ENCODE measurements at places on chromosomes 12 and 14.

DNA sequence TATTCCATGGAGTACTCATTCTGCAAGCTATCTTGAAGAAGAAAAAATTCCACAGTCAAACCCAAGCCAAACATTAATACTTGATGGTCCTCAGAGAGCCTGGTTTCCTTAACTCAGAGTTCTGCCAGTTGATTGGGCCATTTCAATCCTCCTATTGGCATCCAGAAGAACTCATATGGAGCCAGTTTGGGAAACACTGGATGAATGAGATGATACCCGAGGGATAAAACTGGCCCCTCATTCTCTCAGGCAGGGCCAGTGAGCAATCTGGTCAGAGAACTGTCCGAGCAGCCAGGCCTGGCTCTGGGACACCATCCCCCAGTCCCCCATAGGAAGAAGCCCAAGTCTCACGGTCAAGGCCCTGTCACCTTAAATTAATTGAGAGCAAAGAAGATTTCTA, 48.8 kb downstream of the NUAK1 start:
- DNase-seq: no peak

DNA sequence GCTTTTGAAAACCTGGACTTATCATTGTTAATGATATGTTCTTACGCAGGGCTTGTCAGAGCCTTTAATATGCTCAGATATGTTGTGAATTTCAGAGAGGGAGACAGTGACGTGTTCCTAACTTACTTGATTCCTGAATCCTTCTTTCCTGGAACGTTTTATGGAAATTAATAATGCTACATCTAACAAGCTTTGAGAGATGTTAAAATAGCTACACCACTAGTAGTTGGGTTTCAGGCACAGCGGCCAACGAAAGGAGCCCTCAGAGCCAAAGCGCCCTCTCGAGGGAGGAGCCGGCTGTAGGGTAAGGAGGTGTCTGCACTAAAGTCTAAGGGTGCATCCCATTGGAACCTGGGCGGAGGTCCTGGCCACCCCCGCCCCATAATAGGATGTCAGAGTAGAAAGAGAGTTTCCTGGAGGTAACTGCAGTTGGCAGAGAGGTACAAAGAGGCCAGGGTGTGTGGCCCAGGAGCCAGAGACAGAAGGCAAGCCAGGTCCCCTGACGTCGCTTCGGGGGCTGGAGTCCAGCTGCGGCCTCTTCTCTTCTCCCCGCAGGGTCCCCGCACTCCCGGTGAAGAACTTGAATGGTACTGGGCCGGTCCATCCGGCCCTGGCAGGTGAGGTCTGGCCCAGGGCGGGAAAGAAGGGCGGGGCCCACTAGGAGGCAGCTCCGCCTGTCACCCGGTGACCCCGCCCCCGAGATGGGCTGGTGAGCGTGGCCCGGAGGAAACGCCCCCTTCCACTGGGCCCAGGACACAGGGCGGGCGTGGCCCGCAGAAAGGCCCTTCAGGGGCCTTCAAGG, 36.3 kb downstream of the DTX1 start:
- DNase-seq: no peak

- DNase-seq: no peak
Observed at GRCh38 chr14:52583544-52583943, 30.9 kb downstream of the GPR137C start.

GRCh38 chr12:40170593-40170992, 54.2 kb upstream of the LRRK2 start:
- DNase-seq: no peak

DNA sequence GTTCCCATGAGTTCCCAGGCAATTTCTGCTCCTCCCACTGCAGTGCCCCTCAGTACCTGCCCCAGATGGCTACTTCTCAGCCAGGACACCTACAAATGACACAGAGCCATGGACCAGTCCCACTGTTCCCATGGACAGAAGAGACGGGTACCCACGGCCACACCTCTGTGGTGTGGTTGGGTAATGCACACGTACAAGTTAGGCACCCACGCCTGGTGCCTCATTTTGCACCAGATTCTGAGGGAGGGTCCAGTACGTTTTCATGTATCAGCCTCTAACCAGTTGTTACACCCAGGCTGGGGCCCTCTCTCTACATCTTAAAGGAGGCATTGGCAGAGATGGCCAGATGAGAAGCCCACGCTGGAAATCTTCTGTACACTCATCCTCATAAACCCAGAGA, 114.0 kb downstream of the DICER1 start:
- DNase-seq: no peak

- DNase-seq: no peak
Observed at GRCh38 chr12:88810806-88811205, 230.5 kb upstream of the KITLG start.

- DNase-seq: no peak
Observed at GRCh38 chr12:40181490-40181889, 43.3 kb upstream of the LRRK2 start.

GRCh38 chr12:57865084-57865751, 18.7 kb upstream of the CTDSP2 start:
- peak; percentile 66 for DNase-seq

Measured in stimulated activated CD4-positive, alpha-beta T cell treated with anti-CD3 and anti-CD28 coated beads, Interleukin-1b, Interleukin-23, amount 100 ng/mL, for 48 hours (primary cell).